ENCODE measurements at places on chromosomes 12 and 14.

- no peak for ATAC-seq
These were observed 9.1 kb downstream of the TMED10 start for GRCh38 chr14:75167325-75167724.

GRCh38 chr12:9365296-9365695, 157.1 kb upstream of the PZP start:
- no peak for ATAC-seq

GRCh38 chr12:41076114-41076513, 112.0 kb upstream of the PDZRN4 start:
- no peak for ATAC-seq

DNA sequence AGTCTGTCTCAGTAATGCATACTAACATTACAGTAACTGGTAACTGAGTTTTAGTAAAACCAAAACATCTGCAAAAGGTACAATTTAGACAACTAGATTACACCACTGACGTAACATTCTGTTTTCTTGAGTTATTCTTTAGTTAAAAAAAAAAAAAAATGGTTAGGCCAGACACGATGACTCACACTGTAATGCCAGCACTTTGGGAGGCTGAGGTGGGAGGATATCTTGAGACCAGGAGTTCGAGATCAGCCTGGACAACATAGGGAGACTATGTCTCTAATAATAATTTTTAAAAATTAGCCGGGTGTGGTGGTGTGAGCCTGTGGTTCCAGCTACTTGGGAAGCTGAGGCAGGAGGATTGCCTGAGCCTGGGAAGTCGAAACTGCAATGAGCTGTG, 34.1 kb downstream of the AP5M1 start:
- ATAC-seq, result no peak

- ATAC-seq, result peak; percentile 59
These were observed 291.8 kb downstream of the ERC1 start for GRCh38 chr12:1282670-1283315.

GRCh38 chr14:103563226-103563620, 463 bp downstream of the COA8 start:
- no peak for ATAC-seq

DNA sequence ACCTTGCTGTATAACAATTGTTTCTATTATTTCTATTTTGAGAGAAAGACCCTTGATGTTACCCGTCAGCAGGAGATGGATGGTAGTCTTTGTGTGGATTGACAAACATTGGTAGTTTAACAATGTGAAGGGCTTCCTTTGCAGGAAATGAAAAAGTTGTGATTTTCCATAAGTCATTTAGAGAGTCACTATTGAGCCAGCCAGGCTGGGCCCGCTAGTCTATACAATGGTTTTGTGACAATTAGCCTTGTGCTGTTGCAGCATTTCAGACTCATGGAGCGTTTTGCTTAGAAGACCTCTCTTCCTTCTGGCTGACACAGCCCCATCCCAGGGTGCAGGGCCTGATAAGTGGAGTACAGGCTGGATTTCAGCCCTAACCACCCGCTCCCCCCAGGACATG, 18.3 kb upstream of the SLC38A2 start:
- ATAC-seq, result no peak

DNA sequence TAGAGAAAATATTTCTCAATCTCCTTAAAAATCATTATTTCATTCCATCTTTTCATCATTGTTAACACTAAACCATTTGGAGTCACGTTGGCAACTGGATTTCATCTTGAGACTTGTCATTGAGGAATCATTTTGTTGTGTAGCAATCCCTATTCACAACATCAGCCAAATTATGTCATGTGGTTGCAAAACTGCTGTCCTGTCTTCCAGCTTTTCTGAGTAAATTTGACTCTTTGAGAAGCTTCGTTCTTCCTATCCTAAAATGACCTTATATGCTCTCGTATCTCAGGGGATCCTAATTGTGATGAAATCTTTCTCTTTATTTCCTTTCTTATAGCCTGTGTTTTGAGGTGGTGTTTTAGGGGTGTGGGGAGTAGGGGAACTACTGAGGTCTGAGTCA, 30.6 kb upstream of the KICS2 start:
- no peak for ATAC-seq

All from SK-N-SH treated with all-trans-retinoic acid at 6 μM for 48 hours (cell line).